ENCODE measurements at places on chromosomes 5 and 9. TPM values are rescaled to one million over a fixed set of nuclear protein-coding genes. Genes with fewer than 3 reads are reported as not detected.

Gene CDC20B
- polyA plus RNA-seq, result not detected

Gene NFX1
- 29.2 TPM for polyA plus RNA-seq

Gene DBN1
- polyA plus RNA-seq, result 157 TPM

Gene CCL27
- polyA plus RNA-seq, result 0.81 TPM

Gene TEX48
- not detected for polyA plus RNA-seq

- no peak for DNase-seq
These were observed 21.8 kb downstream of the UNC5A start for GRCh38 chr5:176832162-176832561.

DNA sequence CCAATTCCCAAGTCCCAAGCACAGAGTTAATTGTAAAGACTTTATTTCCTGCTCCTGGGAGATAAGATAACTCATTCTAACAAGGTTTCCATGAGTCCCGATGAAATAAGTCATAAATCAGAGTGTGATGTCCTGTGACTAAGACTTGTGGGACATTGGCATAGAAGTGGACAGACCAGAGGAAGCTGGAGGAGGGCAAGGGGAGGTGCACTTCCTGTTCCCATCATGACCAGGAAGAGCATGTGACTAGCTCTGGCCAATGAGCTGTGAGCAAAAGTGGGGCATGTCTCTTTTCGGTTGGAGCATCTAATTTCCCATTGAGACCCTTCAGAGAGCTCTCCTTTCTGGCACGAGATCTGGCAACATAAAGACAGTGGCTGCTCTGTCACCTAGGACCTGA, 100.4 kb downstream of the ZNF354C start:
- DNase-seq, result no peak
